ENCODE measurements at places on chromosomes 6 and 20. TPM values are rescaled to one million over a fixed set of nuclear protein-coding genes. Genes with fewer than 3 reads are reported as not detected.

The RSPH4A gene
- 0.09 TPM for total RNA-seq

The RIPPLY2 gene
- not detected for total RNA-seq

The CALHM6 gene
- total RNA-seq = 6.0 TPM

- H3K4me1 ChIP-seq = no peaks in the 10 kb centered on the region
- DNase-seq = no peak
- no peaks in the 10 kb centered on the region for H3K27me3 ChIP-seq
- H3K4me3 ChIP-seq = no peak overlapping the region
- no peak overlapping the region for H3K27ac ChIP-seq
- H3K36me3 ChIP-seq = peaks cover 1% of the 10 kb centered on the region
These were observed 170.9 kb downstream of the UBE3D start for GRCh38 chr6:82894653-82895259.

- H3K27me3 ChIP-seq = no peaks in the 10 kb centered on the region
- peaks cover 1% of the 10 kb centered on the region for H3K36me3 ChIP-seq
- no peak overlapping the region for H3K27ac ChIP-seq
- no peak overlapping the region for H3K4me3 ChIP-seq
These were observed 4.9 kb upstream of the NELFCD start for GRCh38 chr20:58976061-58976730.

DNA sequence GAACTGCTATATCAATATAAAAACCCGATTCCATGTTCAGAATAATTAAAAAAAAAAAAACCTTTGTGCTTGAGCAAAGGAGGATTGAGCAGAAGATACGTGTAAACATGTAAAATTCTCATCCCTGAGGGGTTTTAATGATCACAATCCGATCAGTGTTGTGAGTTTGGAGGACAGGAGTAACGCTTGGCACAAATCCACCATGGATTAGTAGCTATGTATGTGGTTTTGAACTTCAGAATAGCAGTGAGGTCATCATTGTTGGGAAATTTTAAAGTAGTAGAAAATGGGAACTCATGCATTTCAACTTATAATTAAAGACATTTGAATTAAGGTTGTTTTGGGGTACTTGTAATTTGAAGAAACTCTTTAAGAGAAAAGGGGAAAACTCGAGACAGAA is 203.2 kb downstream of the RPS12 start:
- no peaks in the 10 kb centered on the region for H3K36me3 ChIP-seq
- no peak overlapping the region for H3K27ac ChIP-seq
- DNase-seq = no peak

DNA sequence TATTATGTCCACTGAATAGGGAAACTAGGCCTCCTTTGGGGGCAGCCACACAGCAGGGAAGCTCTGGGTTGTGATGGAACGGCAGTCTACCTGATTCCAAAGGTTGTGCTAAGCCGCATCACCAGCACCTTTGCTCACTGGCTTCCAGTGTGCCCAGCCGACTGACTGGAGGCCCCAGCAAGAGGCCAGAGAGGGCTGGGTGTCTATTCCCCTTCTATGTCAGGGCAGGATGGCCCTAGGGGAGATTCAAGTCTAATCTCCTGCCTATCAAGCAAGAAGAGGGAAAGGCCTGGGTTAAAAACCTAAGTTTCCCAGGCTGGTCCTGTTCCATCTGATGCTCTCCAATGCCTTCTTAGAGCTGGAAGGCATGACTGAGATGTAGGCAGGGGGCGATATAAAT is 53.6 kb downstream of the JPH2 start:
- no peak for DNase-seq
- no peak overlapping the region for H3K4me3 ChIP-seq
- H3K27me3 ChIP-seq = no peaks in the 10 kb centered on the region
- no peaks in the 10 kb centered on the region for H3K36me3 ChIP-seq
- no peaks in the 10 kb centered on the region for H3K4me1 ChIP-seq
- no peak overlapping the region for H3K27ac ChIP-seq

GRCh38 chr20:10201321-10201870 is 17.2 kb upstream of the SNAP25 start:
- no peak overlapping the region for H3K4me3 ChIP-seq
- no peaks in the 10 kb centered on the region for H3K36me3 ChIP-seq
- H3K27me3 ChIP-seq = no peaks in the 10 kb centered on the region
- H3K4me1 ChIP-seq = no peaks in the 10 kb centered on the region
- no peak for DNase-seq

DNA sequence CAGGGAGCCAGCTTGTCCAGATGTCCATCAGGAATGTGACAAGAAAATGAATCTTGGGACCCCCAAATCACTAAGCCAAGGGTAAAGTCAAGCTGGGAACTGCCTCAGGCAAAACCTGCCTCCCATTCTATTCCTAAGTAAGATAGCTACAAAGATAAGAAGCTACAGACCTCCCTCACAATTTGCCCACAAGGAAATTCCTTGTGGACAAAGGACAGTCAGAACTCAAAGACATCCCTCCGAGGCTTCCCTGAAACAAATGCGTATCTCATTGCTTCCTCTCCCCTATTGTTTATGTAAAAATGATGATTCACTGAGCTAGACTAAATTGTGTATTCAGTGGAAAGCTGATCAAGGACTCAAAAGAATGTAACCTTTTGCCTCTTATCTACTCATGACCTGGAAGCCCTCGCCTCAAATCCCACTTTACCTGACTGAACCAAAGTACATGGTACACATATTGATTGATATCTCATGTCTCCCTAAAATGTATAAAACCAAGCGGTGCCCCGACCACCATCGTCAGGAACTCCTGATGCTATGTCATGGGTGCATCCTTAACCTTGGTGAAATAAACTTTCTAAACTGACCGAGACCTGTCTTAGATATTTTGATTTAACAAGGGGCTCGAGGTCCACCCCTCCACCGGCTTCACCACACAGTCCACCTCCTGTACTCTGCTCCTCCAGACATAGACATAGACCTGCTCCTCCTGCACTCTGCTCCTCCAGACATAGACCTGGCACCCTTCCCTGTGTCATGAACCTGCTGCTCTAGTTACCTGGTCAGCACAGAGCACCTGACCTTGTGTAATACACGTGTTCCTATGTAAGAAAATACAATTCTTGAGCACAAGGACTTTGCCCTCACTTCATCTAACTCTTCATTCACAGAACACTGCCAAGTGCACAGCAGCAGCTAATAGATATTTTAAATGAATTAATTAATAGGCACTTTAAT is 81.4 kb downstream of the WDR27 start:
- no peak overlapping the region for H3K4me3 ChIP-seq
- peaks cover 5% of the 10 kb centered on the region for H3K36me3 ChIP-seq
- H3K27ac ChIP-seq = no peak overlapping the region
- no peak for DNase-seq

- no peaks in the 10 kb centered on the region for H3K27me3 ChIP-seq
- H3K27ac ChIP-seq = no peak overlapping the region
- peaks cover 5% of the 10 kb centered on the region for H3K4me1 ChIP-seq
- no peaks in the 10 kb centered on the region for H3K36me3 ChIP-seq
These were observed 5.1 kb downstream of the RRBP1 start for GRCh38 chr20:17676942-17677341.

GRCh38 chr6:14001329-14002012 is 76.7 kb downstream of the RNF182 start:
- no peaks in the 10 kb centered on the region for H3K4me1 ChIP-seq
- no peak for DNase-seq
- peaks cover 16% of the 10 kb centered on the region for H3K27me3 ChIP-seq
- no peak overlapping the region for H3K27ac ChIP-seq

GRCh38 chr6:1144842-1145767 is 166.8 kb upstream of the FOXQ1 start:
- no peak for DNase-seq
- peaks cover 24% of the 10 kb centered on the region for H3K27me3 ChIP-seq
- no peaks in the 10 kb centered on the region for H3K4me1 ChIP-seq
- H3K4me3 ChIP-seq = no peak overlapping the region
- no peak overlapping the region for H3K27ac ChIP-seq

DNA sequence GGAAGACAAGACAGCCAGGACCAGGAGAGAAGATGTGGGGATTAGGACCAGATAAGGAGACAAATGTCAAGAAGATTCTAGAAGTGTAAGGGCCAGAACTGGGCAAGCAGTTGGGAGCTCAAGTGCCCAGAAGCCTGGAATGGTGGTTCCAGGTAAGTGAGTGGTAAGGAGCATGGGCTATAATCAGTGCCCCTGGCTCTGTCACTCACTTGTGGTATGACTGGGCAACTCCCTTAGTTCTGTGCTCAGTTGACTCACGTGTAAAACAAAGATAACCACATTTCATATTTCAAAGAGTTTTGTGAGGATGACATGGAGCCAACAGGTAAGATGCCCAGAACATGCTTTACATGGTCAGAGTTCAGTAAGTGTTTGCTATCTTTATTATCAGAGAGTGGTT is 11.2 kb downstream of the CCDC167 start:
- peak overlapping the region; percentile 59 for H3K4me3 ChIP-seq
- peaks cover 10% of the 10 kb centered on the region for H3K36me3 ChIP-seq
- peaks cover 62% of the 10 kb centered on the region for H3K4me1 ChIP-seq
- H3K27ac ChIP-seq = peak overlapping the region; percentile 41

- peaks cover 5% of the 10 kb centered on the region for H3K36me3 ChIP-seq
- H3K27me3 ChIP-seq = peaks cover 15% of the 10 kb centered on the region
- no peak overlapping the region for H3K4me3 ChIP-seq
These were observed 30.0 kb upstream of the UST start for GRCh38 chr6:148716811-148717210.

GRCh38 chr6:122042380-122042779 is 357.1 kb upstream of the HSF2 start:
- peaks cover 21% of the 10 kb centered on the region for H3K4me1 ChIP-seq
- peaks cover 18% of the 10 kb centered on the region for H3K27me3 ChIP-seq
- H3K36me3 ChIP-seq = no peaks in the 10 kb centered on the region

All from activated T-cell treated with anti-CD3 and anti-CD28 coated beads, Interleukin-2, amount 50 U/mL, for 72 hours (primary cell).